ENCODE measurements at places on chromosomes 12 and 14.

- DNase-seq, result peak; percentile 58
Observed at GRCh38 chr14:20836668-20837338, 34.2 kb upstream of the RNASE1 start.

GRCh38 chr14:99080306-99080705 is 191.7 kb downstream of the BCL11B start:
- DNase-seq, result no peak

DNA sequence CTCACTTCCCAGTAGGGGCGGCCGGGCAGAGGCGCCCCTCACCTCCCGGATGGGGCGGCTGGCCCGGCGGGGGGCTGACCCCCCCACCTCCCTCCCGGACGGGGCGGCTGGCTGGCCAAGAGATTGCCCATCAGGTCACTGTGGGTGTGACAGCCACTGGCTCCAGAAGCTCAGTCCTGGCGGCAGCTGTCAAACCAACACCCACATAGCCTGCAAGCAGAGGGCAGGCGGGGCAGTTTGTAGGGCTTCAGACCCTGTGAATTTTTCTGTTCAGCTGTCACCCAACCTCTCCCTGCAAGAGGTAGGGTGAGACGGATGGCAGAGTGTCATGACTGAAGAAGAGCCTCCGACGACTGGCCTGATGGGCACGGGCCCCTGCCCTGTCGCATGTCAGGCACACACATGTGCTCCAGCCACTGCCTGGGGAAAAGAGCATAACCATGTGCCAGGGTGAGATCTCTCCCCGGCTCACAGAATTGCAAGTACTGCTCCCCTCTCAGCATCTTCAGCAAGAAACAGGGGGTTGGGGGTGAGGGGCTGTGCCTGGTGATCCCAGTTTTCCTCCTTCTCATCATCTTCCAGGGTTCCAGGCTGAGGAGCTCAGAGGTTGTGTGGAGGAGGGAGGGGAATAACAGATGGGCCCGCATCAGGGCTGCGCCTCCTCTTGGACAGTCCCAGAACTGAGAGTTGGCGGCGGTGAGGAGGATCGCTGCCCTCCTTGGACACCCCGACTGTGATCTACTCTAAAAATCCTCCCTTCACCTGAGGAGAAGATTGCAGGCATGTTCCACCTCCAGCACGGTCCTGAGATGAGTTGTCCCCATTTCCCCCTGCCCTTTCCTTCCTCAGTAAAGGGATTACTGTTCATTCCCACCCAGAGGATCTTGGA is 11.2 kb upstream of the PRPH start:
- DNase-seq, result no peak

DNA sequence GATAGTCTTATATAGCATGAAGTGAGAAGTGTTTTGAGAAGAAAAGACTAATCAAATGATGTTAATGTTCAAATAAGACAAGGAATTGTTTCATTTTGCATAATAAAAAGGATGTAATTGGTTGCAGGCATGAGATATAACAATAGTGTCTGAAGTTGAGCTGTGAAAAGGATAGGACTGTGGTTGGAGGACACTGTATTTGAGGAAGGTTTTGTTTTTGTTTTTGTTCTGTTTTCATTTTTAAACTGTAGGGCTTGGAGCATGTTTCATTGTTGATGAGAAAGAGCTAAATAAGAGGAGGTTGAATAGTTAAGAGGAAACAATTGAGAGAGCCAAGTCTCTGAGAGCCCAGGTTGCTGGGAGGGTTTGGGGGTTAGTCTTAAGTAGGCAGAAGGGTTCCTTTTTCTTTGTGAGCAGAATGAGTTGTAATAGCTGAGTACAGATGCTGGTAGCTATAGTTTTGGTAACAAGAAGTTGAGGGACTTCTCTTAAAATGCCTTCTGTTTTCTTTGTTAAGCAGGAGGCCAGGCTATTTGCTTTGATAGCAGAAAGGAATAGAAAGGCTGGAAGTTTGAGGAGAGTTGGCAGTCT is 58.4 kb downstream of the CCDC91 start:
- no peak for DNase-seq

GRCh38 chr12:41190338-41190737 is 2.2 kb downstream of the PDZRN4 start:
- DNase-seq, result peak; percentile 30

DNA sequence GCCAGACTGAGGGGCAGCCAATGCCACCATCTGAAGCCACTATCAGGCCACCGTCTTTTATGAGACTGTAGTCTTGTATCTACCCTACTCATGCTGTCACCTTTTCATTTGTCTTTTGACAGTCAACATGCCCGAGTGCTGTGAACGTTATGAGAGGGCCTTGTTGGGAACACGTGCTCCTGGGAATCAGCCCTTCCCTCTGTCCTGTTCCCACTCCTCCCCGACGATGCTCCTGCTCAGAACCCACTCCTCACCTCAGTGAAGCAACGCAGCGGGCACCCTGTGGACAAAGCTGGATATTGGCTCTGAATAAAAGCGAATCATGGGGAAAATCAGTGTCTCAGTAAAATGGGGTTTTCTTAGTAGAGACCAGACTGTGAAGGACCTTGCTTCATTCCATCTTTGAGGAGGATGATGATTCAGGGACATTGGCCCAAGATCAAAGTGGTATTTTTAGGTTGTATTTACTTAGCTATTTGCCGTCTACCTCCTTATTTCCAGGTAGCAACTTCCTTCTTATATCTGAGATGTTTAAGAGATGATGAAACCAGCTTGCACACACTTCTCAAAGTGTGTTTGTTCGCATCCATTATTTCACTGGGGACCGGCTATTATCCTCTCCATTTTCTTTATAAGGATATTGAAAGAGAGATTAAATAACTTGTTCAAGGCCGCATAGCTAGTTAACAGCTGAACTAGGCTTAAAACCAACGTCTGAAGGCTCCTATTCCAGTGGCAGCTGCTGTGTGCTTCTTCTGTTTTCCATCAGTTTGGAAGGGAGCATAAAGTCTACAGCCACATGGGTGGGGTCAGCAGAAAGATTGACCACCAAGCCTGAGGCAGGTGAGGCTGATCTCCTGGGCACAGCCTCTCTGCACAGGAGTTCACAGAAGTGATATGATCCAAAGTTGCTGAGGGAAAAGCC is 43.9 kb upstream of the CTDSP2 start:
- DNase-seq, result peak; percentile 29

DNA sequence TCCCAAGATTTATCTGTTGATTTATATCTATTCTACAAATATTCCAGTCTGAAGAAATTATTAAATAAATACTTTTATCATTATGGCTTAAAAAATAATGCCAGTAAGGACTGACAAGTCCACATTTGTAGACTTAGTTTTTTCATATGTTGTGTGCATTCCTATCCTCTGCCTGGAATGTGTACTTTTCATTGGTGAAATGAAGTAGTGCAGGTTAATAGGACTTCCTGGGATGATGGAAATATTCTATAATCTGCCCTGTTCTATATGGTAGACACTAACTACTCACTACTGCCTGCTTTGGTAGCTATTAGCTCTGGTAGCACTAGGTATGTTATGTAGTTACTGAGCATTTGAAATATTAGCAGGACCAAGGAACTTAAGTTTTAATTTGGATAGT is 86.7 kb downstream of the PCNX1 start:
- DNase-seq, result no peak

GRCh38 chr14:81331229-81332021 is 68.7 kb downstream of the STON2 start:
- no peak for DNase-seq

GRCh38 chr12:53651737-53652136 is 24.1 kb downstream of the ATP5MC2 start:
- no peak for DNase-seq

DNA sequence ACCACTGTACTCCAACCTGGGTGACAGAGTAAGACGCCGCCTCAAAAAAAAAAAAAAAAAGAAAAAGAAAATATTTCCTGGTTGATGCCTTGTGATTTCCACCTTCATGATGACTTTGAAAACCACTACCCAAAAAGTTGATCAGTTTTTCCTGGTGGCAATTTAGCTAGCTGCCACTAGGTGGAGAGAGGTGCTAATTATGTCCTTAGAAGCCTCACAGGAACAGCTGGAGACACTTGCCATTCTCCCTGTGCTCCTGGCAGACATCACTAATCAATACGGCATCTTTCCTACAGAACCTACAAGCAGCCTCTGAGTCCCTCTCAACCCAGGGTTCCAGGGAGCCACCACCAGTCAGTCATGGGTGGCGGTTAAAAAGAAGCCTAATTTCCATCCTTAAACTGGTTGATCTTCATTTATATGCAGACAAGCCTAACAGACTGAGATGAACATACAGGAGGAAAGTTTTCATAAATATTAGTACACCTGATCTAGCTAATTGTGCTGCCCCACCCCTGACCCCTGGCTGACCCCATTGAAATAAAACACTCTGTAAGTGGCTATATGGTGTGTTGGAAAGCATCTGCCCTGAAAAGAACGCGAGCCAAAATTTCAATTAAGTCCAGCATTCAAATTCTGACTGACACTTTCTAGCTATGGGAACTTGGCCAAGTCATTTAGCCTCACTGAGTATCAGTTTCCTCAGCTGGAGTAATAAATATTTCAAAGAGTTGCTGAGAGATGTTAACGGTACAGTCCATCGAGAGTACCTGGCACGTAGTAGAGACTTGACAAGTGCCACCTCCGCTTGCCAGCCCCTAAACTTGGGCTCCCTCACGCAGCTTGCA is 6.2 kb upstream of the OAS1 start:
- DNase-seq, result peak; percentile 74

DNA sequence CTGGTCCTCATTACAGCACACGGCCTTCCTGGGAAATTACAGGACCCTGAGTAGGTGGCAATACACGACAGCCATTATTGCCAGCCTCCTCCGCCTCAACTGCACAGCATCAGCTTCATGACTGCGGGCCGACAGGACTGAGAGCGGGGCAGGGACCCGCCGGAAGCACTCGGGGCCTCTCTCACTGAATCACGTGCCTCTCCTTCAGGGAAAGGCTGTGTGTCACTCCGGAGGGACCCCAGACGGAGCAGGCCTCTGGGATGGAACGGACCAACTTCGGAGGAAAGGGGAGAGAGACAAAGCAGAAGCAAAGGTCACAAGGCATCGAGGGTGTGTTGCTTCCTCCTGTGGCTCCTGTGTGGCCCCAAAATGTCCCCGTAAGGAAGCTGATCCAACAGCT is 90.0 kb downstream of the RNF34 start:
- DNase-seq, result no peak

- peak; percentile 44 for DNase-seq
Observed at GRCh38 chr12:106841510-106842302, 67.2 kb downstream of the RIC8B start.

GRCh38 chr12:82817368-82817767 is 130.7 kb downstream of the TMTC2 start:
- no peak for DNase-seq

DNA sequence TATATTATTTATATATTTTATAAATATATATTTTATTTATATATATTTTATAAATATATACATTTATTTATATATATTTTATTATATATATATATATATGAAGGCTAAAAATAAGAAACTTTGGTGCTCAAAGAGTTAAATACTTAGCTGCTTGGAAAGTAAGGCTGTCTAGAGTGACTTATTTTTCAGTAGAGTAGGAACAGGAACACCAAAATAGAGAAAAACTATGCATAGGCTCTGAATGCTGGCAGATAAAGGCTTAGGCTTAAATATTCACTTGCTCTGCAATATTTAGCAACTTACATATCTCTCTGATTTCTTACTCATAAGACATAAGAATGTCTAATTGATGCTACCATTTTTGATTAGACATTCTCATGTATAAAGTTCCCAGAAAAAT is 991.2 kb downstream of the VRK1 start:
- DNase-seq, result no peak

- no peak for DNase-seq
Observed at GRCh38 chr12:131941987-131942341, 7.8 kb upstream of the EP400 start.

DNA sequence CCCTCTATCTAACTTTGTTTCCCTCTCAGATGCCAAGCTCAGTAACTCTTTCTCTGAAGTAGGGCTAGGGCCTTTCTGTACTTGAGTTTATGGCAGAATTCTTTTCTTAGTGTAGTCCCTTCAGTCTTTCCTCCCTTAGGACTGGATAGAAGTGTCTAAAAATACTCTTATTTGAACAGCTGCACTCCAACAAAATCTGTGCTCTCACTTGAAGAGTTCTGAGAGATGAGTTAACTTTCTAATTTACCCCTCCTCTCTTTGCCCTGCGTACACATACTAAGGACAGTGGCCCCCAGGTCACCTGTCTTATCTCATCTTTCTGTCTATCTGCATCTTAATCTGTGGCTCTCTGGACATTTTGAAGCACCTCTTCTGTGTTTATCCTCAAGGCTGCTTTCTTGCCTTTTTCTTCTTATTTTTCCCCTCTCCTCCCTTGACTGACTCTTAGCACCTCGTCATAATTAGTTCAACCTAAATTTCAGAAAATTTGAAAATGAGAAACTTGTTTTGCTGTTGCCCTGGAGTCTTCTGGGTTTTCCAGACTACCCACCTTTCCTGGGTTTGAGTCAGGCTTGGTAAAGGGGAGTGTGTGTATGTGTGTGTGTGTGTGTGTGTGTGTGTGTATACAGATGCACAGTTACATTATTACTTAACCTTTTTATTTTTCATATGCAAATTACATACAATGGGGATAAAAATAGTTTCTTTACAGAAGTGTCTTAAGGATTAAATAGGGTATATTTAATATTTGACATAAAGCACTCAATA is 23.9 kb downstream of the NCKAP1L start:
- no peak for DNase-seq

GRCh38 chr14:104845834-104846441 is 19.1 kb upstream of the CEP170B start:
- DNase-seq, result no peak

GRCh38 chr14:91339671-91340369 is 77.8 kb downstream of the CCDC88C start:
- DNase-seq, result no peak

DNA sequence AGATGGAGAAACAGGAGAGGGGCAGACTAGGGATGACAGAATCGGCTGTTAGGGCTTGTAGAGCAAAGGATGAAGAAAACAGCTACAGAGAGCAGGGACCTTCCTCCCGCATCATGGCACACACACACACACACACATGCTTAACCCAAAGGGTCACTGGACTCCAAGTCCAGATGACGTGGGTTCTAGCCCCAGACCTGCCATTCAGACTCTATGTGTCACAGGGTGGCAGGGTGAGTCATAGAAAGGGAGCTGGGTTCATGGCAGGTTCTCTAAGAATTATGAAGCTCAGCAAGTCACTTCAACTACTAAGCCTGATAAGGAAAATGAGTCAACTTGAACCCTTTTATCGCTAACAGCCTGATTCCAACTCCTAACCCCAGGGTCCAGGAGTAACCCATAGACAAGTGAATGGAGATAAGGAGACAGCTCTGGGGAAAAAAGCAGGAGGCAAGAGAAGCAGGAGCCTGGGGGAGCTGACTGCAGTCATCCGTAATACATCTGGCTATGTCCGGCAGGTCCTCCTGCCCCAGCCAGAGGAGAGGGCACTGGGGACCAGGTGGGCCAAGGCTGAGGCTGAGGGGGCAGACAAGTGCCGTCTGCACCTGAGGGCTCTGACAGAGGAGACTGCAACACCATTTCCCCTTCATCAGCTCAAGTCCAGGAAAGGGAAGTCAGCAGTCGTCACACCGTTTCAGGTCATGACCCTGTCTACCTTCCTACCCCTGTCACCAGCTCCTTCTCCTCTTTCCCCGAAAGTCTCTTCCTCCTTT is 3.6 kb upstream of the TNFRSF1A start:
- DNase-seq, result no peak

GRCh38 chr12:104687823-104688573 is 231.2 kb downstream of the CHST11 start:
- DNase-seq, result no peak
